Endothelial cell of umbilical vein (primary cell): ENCODE measurements at places on chromosomes 1 and 21. TPM values are rescaled to one million over a fixed set of nuclear protein-coding genes. Genes with fewer than 3 reads are reported as not detected.

- no peak for DNase-seq
Observed at GRCh38 chr21:29098156-29098555, 24.7 kb upstream of the CCT8 start.

The SLAMF9 gene
- total RNA-seq = not detected in 2 replicates

DNA sequence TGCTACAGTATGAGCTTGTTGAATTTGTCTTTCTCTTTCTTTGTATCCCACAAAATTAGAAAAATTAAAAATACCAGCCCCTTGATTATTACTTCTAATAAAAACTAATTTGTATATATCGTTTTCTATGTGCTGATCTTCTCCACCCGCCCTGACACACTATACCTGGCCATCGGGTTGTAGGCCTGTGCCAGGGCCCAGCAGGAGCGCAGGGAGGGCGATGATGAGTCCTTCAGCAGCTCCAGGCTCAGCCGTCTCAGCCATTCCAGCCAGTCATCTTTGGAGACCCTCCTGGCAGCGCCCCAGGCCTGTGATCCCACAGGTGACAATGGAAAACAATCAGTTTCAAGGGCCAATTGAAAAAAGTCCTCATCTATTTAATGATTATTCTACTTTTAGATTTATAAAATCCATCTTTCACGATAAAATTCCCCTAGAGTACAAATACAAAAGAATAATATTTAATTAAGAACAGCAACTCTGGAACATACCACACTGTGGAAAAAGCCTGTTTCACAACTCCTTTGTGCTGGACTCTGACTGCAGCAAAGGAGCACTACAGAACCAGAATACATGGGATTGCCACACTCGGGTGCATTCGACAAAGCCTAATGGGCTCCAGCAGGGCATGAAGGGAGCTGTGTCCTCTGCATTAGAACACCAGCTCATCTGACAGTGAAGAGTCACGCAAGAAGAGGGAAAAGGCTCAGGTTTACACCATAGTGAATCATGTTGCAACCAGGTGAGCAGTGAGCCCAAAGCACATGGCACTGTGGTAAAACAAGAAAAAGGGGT is 15.4 kb downstream of the ANGPTL7 start:
- DNase-seq = no peak

The KCNQ4 gene
- 0.07 and 0.23 TPM in 2 replicates for total RNA-seq

The ITLN1 gene
- total RNA-seq = not detected in 2 replicates

The TNFAIP8L2 gene
- not detected in 2 replicates for total RNA-seq

The CR1 gene
- not detected in 2 replicates for total RNA-seq

The CMPK1 gene
- 79.6 and 90.0 TPM in 2 replicates for total RNA-seq

DNA sequence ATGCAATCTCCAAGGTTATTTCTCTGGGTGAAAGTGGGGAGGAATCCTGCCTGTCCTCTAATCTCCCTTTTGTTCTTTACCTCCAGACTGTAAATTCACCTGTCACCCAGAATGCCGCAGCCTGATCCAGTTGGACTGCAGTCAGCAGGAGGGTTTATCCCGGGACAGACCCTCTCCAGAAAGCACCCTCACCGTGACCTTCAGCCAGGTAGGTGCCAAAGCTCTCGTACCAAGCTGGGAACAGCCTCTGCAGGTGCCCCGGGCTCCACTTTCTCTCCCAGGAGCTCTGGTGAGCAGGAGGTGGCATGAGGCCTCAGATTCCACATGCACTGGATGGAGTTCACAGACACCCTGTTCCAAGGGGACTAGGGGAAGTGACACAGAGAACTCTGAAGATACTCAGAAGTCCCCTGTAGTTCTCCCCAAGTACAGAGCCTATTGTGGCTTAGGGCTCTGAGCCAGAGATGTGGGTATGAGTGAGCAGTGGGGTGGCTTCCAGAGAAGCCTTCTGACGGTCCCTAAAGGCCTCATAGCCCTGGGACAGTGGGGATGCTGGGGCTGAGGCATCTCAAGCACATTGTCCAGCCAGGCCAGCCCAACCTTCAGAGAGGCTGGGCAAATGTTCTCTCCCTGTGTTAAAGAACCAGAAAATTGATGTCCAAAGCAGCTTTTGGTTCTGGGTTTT is 30.9 kb downstream of the RASSF5 start:
- DNase-seq = no peak

The SYTL1 gene
- total RNA-seq = not detected in 2 replicates

DNA sequence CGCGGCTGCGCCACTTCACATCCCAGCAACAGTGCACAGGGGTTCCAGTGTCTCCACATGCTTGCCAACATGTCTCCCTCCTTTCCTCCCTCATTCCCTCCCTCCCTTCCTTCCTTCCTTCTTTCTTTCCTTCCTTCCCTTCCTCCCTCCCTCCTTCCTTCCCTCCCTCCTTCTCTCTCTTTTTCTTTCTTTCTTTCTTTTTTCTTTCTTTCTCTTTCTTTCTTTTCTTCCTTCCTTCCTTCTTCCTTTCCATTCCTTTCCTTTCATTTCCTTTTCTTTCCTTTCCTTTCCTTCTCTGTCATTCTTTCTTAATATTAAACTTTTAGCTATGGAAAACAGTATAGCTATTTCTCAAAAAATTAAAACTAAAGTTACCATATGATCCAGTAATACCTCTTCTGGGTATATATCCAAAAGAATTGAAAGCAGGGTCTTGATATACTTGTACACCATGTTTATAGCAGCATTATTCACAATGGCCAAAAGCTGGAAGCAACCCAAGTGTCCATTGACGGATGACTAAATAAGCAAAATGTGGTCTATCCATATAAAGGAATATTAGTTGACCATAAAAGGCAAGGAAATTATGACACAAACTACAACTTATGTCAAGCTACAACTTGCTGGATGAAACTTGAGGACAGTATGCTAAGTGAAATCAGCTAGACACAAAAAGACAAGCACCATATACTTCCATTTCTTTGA is 55.0 kb upstream of the TLR5 start:
- no peak for DNase-seq

The TBX15 gene
- not detected in 2 replicates for total RNA-seq

The MYBPH gene
- total RNA-seq = not detected in 2 replicates

- DNase-seq = peak; percentile 64
Observed at GRCh38 chr21:16427587-16428087, 697.9 kb downstream of the USP25 start.
